Caco-2 (cell line): ENCODE measurements at places on chromosomes 4 and X. TPM values are rescaled to one million over a fixed set of nuclear protein-coding genes. Genes with fewer than 3 reads are reported as not detected.
A peak's percentile ranks its signal among the peaks of the same experiment; 100 is the strongest.

Gene TLL1
- 14.2 and 16.2 TPM in 2 replicates for total RNA-seq

Gene ETDB
- total RNA-seq = not detected in 2 replicates

Gene MAGEB10
- total RNA-seq = not detected in 2 replicates

GRCh38 chrX:103733017-103733416 is 22.3 kb downstream of the TMEM31 start:
- no peak for DNase-seq
- no peak overlapping the region for H3K27ac ChIP-seq
- H3K4me3 ChIP-seq = no peak overlapping the region
- H3K27me3 ChIP-seq = no peaks in the 10 kb centered on the region
- H3K4me1 ChIP-seq = no peaks in the 10 kb centered on the region

DNA sequence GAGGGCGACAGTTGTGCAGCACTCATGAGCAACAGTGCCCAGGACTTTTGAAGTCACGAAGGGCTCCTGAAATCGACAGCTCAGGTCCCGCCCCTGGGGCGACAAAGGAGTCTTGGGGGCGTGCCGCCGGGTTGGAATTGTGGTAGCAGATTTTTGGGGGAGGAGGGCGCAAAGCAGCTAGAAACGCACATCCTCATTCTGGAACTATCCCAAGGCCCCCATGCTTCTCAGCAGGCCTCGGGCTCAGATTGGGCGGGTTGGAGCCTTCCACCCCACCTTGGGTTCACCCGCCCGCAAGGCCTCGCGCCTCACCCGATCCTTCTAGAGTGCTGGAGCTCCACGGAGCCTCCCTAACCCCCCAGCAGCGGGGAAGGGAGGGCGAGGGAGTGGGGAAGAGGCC is 85.5 kb downstream of the HPRT1 start:
- H3K4me1 ChIP-seq = no peaks in the 10 kb centered on the region
- H3K4me3 ChIP-seq = no peak overlapping the region
- no peaks in the 10 kb centered on the region for H3K36me3 ChIP-seq

DNA sequence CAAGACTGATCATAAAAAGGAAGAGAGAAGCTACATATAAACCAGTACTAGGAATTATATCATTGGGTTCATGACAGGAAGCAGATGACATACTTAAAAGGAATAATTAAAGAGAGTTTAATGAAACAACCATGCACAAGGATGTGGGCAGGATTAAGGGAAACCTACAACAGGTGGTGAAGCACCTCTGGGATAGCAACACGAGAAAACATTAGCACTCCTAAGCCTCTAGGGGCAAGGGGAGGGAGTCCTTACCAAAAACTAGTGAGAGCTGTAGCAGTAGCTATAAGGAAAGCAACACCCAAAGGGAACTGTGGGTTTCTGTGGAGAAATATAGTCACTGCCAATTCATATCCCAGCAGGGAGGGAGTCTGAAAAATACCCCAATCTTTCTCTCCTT is 7.2 kb upstream of the THOC2 start:
- no peaks in the 10 kb centered on the region for H3K36me3 ChIP-seq
- H3K27ac ChIP-seq = no peak overlapping the region
- H3K4me1 ChIP-seq = no peaks in the 10 kb centered on the region; the same call in 1 of the 2 replicates
- no peak overlapping the region for H3K4me3 ChIP-seq
- no peaks in the 10 kb centered on the region for H3K27me3 ChIP-seq

DNA sequence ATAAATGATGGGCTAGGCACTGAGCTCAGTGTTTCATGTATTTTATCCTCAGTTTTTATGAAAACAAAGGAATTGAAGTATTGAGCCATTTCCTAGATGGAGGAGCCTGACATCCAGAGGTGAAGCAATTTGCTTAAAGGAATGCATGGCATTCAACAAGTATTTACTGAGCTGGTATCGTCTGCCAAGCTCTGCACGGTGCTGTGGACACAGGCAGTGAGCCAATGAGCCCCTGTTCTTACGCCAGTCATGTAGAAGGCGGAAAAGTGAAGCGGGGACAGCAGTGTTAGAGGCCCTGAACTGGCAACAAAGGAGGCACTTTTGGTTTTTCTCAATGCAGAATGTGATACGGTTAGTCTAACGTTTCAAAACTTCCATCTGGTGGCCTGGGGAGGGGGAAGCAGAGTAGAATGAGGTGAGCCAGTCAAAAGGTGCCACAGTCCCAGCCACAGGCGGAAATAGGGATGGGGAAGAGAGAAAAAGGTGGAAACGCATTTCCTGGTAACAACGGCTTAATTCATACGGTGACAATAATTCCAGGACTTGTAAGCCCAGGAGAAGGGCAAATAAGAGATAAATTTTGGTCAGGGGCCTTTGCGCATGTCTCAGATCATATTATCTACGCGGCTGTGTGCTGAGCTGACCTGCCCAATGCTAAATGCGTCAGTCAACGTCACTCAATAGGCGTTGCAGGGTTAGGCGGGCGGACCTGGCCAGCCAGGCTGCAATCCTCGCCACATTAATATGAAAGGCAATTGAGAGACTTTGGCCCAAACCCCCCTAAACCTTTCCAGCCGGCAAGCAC is 133.9 kb downstream of the AFAP1 start:
- peaks cover 28% of the 10 kb centered on the region for H3K4me1 ChIP-seq
- peak; percentile 75 for DNase-seq
- peak overlapping the region; percentile 76 for H3K27ac ChIP-seq
- H3K4me3 ChIP-seq = no peak overlapping the region
- H3K27me3 ChIP-seq = no peaks in the 10 kb centered on the region
- H3K36me3 ChIP-seq = no peaks in the 10 kb centered on the region; the same call in 1 of the 2 replicates
